Activated T-cell treated with anti-CD3 and anti-CD28 coated beads, Interleukin-2, amount 50 U/mL, for 24 hours (primary cell): ENCODE measurements at places on chromosomes 7 and 10.

GRCh38 chr7:155763691-155764437 lies 48.4 kb downstream of the SHH start:
- peaks cover 81% of the 10 kb centered on the region for H3K36me3 ChIP-seq
- peak; percentile 70 for DNase-seq
- H3K27me3 ChIP-seq = no peaks in the 10 kb centered on the region
- peak overlapping the region; percentile 98 for H3K27ac ChIP-seq

DNA sequence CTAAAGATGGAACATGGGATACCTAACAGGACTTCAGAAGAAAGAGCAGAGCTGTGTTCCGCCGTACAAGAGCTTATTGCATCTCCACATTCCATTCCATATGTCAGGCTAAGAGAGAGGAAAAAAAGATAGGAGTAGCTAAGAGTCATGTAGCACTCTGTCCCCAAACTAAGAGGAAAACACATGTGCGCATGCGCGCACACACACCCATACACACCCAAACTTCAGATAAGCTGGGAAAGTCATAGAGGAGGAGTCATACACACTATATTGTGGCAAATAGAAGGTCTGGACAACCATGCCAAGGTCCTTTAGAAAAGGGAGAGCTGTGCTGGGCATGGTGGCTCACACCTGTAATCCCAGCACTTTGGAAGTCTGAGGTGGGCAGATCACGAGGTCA lies 132.4 kb downstream of the RAB11FIP2 start:
- H3K27me3 ChIP-seq = peaks cover 45% of the 10 kb centered on the region
- H3K27ac ChIP-seq = no peak overlapping the region
- H3K4me1 ChIP-seq = no peaks in the 10 kb centered on the region
- H3K4me3 ChIP-seq = no peak overlapping the region
- no peak for DNase-seq

DNA sequence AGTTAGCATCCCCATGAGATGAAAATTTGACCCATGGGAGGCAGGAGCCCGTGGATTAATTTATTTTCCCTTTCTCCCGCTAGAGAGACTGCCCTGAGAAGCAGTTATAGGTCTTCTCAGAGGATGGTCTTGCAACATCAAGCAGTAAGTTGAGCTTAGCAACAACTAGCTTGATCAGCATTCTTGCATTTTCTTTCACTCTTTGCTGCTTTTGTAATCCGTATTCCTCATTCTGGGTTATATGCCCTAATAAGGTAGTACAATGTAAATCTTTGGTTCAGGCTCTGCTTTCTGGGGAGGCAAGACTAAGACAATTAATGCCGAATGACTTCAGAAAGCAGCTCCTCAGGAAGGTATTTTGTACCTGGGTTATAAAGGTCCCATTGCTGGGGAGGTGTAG lies 146.8 kb downstream of the FZD1 start:
- no peak overlapping the region for H3K27ac ChIP-seq
- DNase-seq = no peak
- no peaks in the 10 kb centered on the region for H3K27me3 ChIP-seq
- H3K4me1 ChIP-seq = no peaks in the 10 kb centered on the region
- no peak overlapping the region for H3K4me3 ChIP-seq

DNA sequence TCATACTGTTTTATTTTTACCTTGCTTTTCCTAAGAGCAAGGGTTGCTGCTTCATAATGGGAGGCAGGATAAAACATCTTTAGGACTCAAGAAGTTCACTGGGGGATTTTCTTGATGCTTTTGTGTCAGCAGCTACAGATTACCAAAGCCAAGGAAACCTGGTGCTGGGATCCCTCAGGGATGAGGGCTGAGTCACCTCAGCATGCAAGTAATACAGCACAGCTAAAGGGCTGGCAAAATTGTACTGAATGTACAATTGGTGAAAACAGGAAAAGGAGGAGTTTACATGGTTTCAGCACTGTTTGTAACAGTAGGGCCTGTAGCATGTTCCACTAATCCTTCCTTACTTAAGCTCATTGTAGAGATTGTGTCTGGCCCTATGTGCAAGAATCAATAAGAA lies 1056.8 kb downstream of the SORCS1 start:
- no peak for DNase-seq
- H3K4me1 ChIP-seq = no peaks in the 10 kb centered on the region
- H3K4me3 ChIP-seq = no peak overlapping the region
- no peaks in the 10 kb centered on the region for H3K36me3 ChIP-seq

DNA sequence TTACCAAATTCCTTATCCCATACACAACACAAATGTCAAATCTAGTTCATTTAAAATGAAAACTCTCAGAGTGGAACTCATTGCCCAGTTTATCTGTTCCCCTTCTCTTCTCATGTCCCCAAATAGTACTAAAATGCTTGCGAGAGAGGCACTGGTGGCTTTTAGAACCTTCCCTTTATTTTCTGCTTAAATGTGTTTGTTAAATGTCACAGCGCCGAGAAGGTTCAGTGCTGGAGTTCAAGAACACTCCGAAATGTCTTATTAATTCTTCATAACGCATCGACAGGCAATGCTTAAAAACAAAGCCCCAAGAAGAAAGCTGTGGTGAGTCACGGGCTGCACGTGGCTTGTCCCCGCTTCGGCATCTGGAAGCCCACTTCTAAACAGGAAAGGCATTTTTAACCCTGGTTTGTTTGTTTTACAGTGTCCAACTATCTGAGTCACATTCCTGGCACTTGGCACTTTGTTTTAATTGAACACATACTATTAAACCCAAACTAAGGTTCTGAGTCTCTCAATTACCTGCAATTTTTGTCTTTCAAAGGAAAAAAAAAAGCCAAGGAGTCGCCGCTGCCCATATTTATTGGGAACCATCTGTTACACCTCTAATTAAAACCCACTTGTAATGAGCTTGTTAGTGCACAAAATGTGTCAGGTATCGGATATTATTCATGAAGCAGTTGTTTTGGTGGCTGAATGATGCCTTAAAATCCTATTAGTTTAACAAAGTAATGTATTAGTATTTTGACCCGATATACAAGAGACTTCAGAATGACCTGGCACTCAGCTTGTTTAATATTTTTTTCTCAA lies 49.9 kb upstream of the MGMT start:
- no peak overlapping the region for H3K27ac ChIP-seq
- H3K27me3 ChIP-seq = no peaks in the 10 kb centered on the region
- H3K4me1 ChIP-seq = no peaks in the 10 kb centered on the region
- no peak overlapping the region for H3K4me3 ChIP-seq
- H3K36me3 ChIP-seq = no peaks in the 10 kb centered on the region
- no peak for DNase-seq

GRCh38 chr7:117715784-117716445 lies 157.3 kb downstream of the CTTNBP2 start:
- H3K4me1 ChIP-seq = no peaks in the 10 kb centered on the region
- H3K36me3 ChIP-seq = no peaks in the 10 kb centered on the region
- no peak overlapping the region for H3K4me3 ChIP-seq

GRCh38 chr7:38550836-38551235 lies 80.3 kb downstream of the AMPH start:
- no peaks in the 10 kb centered on the region for H3K36me3 ChIP-seq
- H3K27me3 ChIP-seq = peaks cover 12% of the 10 kb centered on the region
- no peaks in the 10 kb centered on the region for H3K4me1 ChIP-seq
- H3K4me3 ChIP-seq = no peak overlapping the region

DNA sequence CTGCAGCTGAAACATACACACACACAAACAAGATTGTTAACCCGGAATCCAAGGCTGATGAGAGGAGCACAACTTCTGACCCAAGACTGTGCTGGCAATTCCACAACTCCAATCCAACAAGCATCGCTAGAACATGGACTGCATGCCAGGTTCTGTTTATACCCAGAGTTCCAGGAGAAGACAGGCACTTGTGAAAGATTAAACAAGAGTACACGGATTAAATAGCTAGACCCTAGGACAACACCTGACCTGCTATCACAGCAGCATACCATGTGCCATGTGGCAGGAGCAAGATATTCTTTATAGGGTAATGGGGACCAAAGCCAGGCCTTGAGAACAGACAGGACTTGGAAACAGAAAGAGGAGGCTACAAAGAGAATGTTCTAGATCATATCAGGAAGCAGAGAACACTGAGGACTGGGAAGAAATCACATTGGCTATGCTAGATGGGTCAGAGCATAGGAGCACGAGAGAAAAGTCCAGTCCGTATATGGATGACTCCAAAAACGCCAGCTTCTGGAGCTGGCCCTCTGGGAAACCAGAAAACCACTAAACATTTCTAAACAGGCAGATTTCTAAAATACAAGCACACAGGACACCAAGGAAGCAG lies 83.7 kb upstream of the ATP6V0A4 start:
- H3K4me1 ChIP-seq = peaks cover 27% of the 10 kb centered on the region
- H3K4me3 ChIP-seq = no peak overlapping the region
- DNase-seq = no peak
- peak overlapping the region; percentile 47 for H3K27ac ChIP-seq
- H3K27me3 ChIP-seq = no peaks in the 10 kb centered on the region
- H3K36me3 ChIP-seq = no peaks in the 10 kb centered on the region

- H3K36me3 ChIP-seq = no peaks in the 10 kb centered on the region
- no peaks in the 10 kb centered on the region for H3K4me1 ChIP-seq
- no peak overlapping the region for H3K27ac ChIP-seq
- no peak overlapping the region for H3K4me3 ChIP-seq
These were observed 84.7 kb downstream of the LRGUK start for GRCh38 chr7:134211817-134212216.

DNA sequence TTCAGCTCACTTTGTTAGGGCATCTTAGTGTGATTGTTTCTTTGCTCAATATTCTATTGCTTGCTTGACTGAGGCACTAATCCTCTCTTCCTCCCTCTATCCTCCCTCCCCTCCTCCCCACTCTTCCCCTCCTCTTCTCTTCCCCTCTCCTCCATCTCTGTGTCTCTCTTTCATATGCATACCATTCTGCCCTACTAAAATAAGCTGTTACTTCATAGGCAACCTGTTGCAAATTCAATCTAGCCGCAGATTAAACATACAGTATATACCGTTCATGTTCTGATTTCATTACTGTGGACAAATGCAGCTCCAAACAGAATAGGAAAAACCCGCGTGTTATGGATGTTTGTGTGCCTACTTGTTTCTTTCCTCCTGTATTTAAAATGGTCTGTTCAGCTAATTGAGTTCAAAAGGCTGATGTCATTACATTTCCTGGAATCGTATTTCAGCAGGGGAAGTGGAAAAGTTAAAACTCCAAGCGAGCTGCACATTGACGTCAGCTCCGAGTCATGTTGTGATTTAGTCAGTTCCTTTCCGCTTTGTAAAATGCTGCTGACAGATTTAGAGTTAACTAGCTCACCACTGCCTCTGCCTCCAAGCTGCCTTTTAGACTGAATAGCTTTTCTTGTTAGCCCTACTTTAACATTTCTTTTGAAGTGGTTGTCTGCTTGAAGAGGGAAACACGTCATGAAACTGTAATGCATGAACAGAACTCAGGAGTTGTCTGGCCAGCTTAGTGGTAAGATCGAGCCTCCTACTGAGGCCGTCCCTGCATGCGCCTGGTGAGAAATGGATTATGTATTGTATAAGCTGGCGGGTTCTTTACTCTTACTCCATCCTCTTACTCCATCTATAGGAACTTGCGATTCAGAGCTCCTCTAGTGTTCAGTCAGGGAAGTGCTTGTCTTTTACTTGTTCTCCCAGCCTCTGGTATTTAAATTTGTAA lies 69.0 kb downstream of the CREM start:
- H3K36me3 ChIP-seq = peaks cover 50% of the 10 kb centered on the region
- peak overlapping the region; percentile 82 for H3K4me3 ChIP-seq
- peak overlapping the region; percentile 99 for H3K27ac ChIP-seq
- peak; percentile 73 for DNase-seq
- no peaks in the 10 kb centered on the region for H3K27me3 ChIP-seq
- H3K4me1 ChIP-seq = peaks cover 53% of the 10 kb centered on the region

GRCh38 chr10:61855771-61856170 lies 45.7 kb upstream of the ARID5B start:
- DNase-seq = no peak
- no peak overlapping the region for H3K4me3 ChIP-seq
- no peak overlapping the region for H3K27ac ChIP-seq
- no peaks in the 10 kb centered on the region for H3K4me1 ChIP-seq
- no peaks in the 10 kb centered on the region for H3K27me3 ChIP-seq

GRCh38 chr7:65477326-65477725 lies 103.7 kb downstream of the ZNF92 start:
- peaks cover 38% of the 10 kb centered on the region for H3K4me1 ChIP-seq
- DNase-seq = no peak
- H3K27ac ChIP-seq = no peak overlapping the region
- no peak overlapping the region for H3K4me3 ChIP-seq

- no peak for DNase-seq
- H3K27me3 ChIP-seq = no peaks in the 10 kb centered on the region
- no peak overlapping the region for H3K27ac ChIP-seq
- H3K4me1 ChIP-seq = peaks cover 53% of the 10 kb centered on the region
These were observed 76.3 kb downstream of the FOXL3 start for GRCh38 chr7:366161-366803.

DNA sequence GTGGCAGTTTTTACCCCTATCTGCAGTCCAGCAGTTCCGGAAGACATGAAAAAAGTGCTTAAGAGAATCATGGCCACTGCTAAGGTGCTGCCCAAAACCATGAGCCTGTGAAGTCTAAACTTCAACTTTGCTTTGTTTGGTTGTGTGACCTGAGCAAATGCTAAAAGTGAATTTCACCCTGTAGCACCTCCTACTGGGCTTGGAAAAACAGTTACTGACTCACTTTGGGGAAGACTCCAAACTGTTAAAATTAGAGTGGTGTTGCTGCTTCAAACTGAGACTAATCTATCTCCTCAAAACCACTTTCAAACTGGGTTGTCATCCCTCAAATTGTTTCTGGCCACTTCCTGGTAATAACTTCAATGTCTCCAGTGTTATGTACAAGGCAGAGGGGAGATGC lies 21.3 kb downstream of the MKX start:
- H3K36me3 ChIP-seq = no peaks in the 10 kb centered on the region
- DNase-seq = no peak
- peaks cover 45% of the 10 kb centered on the region for H3K27me3 ChIP-seq
- no peaks in the 10 kb centered on the region for H3K4me1 ChIP-seq
- H3K27ac ChIP-seq = no peak overlapping the region
- no peak overlapping the region for H3K4me3 ChIP-seq

DNA sequence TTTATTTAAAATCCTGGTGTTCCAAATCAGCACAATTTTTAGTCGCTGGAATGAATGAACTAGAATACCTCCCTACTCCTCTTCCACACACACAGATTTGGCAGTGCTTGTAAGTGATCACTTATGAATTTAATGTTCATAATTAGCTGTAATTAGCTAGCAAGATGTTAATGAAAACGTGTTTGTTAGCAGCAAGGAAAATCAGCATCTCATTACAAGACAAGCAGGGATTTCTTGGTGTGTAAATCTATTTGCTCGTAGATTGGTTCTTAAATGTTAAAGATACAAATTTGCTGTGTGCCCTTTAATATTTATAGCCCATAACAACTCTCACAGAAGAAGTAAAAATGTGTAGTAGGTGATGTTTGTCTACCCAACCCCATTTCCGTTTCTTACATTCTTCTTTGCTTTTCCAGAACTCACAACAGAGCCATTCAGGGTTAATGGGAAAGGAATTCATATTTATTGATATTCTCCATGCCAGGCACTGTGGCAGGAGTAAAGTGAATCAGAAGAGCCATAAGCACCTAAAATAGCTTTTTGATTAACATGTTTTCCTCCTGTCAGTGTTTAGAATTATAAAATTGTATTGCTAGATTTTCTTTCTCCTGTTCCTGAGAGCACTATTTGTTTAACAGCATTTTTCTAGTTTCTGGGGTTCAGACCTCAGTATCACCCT lies 49.6 kb downstream of the SEMA3C start:
- no peak overlapping the region for H3K4me3 ChIP-seq
- no peaks in the 10 kb centered on the region for H3K4me1 ChIP-seq
- DNase-seq = no peak
- H3K36me3 ChIP-seq = no peaks in the 10 kb centered on the region
- no peaks in the 10 kb centered on the region for H3K27me3 ChIP-seq
